ENCODE measurements at places on chromosomes 16 and 17.

GRCh38 chr17:83177611-83178532, 98.5 kb downstream of the METRNL start:
- DNase-seq = no peak

DNA sequence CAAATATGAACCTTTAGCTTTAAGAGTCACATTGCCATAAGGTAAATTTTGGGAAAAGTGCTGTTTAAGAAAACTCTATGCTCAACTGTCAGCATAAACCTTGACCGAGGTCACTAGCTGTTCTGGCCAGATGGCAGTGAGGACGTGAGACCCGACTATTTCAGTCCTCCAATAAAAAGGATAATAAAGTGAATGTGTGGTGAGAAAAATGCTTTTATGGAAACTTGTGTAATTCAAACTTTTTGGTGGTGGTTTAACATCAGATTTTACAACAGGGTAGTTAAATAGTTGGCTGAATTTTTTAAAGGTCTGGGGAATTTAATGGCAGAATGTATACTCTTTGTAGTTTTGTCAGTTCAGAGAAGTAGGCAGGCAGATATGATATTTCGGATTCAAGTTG, 391.1 kb downstream of the PMP22 start:
- no peak for DNase-seq

DNA sequence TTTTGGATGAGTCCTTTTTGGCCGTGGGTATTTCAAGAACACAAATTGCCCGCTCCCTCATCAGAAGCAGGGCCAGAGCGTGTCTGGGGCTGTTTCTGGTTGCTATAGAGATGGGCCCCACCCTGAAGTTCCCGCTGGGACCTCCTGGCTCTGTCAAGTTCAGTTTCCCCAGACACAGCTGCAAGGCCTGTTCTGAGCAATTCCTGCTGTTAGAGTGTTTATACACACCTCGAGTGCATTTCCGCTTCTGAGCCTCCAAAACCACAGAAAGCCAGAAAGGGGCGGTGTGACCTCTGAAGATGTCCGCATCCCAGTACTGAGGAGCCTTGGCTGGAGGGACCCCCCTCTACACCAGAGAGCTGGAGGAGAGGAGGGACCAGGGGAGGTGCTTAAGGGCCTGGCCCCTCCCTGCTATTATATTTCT, 9.3 kb upstream of the WBP2 start:
- DNase-seq = no peak

GRCh38 chr16:77939968-77940367, 82.4 kb upstream of the CLEC3A start:
- DNase-seq = no peak

GRCh38 chr16:495127-495748, 32.3 kb upstream of the CAPN15 start:
- peak; percentile 65 for DNase-seq

- DNase-seq = no peak
Observed at GRCh38 chr16:11276896-11277593, 765 bp upstream of the PRM2 start.

DNA sequence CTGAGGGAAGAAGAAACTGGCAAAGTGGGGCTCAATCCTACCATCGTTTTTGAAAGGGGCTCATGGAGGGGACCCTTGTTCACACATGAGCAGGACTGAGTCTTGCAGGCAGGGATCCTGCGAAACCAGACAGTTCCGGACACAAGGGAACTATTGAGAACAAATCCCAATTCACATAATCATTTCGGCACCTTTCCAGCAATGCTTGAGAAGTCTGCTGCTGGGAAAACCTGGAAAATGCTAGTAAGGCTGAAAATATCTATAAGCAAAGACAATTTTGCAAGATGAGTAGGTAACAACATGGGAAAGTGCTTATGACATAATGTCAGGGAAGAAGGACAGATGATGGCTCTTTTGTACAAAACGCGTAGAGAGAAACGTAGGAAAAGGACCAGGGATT, 52.1 kb upstream of the BPTF start:
- no peak for DNase-seq

DNA sequence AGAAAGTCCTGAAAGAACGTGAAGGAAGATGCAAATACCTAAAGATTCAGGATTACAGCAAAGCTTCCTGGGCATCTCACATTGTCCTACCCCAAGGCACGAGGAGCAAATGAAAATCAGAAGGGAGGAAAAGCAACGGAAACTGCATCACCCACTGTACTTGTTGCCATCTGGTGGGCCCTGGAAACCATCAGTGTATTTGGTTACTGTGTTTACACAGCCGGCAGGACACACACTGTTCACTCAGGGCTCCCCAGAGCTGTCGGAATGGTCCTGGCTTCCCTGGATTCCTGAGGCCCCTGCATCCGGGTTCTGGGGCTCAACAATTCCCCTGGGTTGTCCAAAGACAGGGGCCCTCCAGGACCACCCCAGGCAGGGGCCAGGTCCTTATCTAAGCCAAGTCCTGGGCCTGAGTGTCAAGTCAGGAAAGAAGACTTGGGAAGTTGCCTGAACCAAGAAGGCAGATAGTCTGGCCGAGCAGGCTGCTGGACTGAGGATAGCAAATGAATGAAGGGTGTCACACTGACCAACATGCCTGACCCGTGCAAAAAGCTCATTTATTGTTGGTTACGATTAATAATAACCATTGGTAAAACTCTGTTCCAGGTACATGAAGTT, 52.8 kb downstream of the SOX9 start:
- DNase-seq = no peak

DNA sequence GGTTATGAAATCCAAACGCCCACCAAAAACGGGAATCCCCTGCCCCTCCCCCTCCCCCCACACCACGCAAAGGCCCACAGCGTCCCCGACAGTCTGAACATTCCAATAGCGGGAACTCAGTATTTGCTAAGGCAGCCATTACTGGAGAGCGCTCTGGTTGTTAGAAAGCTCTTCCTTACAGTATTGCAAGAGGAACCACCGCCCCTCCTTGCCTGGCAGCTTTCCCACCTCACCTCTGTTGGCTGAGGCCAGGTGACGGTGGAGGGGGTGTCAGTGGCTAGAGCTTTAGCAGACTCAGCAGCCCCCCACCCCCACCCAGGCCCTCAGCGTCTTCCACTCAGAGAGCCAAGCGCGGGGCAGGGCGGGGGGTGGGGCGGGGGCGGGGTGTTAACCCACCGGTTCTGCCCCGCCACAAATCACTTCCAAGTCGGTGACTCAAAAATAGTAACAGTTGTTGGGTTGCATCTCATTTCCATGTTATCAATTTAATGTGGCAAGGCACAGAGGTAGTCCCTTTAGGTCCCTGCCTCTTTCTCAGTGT, 2.2 kb upstream of the PLEKHH3 start:
- DNase-seq = peak; percentile 24

DNA sequence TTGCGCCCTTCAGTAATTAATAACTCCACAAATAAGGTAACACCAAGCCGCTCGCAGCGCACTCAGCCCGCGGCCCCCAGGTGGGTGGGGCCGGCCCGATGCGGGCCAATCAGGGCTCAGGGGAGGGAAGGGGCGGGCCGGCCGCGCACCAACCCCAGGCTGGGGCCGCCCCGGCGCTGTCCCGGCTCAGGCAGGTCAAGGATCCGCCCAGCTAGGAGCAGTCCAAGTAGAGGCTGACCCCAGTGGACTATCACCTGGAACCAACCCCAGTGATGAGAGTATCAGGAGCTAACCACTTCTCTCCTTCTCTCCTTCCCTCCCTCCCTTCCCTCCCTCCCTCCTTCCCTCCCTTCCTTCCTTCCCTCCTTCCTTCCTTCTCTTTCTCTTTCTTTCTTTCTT, 110.8 kb downstream of the C16orf78 start:
- DNase-seq = no peak

DNA sequence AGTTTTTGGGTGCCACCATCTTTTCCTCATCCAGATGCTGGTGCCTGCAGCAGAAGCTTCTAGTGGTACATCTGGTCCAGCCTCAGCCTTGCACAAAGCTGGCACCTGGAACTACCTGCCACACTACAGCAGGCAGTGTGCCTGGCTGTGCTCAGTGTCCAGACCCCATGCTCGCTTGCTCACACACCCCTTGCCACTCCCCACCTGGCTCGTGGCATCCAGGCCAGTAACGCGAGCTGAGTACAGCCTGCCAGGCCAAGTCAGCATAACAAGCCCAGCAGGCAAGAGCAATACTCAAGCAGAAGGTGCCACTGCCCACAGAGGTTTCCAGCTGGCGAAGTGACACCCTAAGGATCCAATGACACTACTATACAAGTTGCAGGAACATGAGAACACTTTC, 29.7 kb upstream of the KIF2B start:
- DNase-seq = no peak

GRCh38 chr16:66161942-66162341, 204.5 kb upstream of the CDH5 start:
- DNase-seq = no peak

- DNase-seq = no peak
Observed at GRCh38 chr16:4699046-4699556, 5.7 kb downstream of the NUDT16L1 start.

DNA sequence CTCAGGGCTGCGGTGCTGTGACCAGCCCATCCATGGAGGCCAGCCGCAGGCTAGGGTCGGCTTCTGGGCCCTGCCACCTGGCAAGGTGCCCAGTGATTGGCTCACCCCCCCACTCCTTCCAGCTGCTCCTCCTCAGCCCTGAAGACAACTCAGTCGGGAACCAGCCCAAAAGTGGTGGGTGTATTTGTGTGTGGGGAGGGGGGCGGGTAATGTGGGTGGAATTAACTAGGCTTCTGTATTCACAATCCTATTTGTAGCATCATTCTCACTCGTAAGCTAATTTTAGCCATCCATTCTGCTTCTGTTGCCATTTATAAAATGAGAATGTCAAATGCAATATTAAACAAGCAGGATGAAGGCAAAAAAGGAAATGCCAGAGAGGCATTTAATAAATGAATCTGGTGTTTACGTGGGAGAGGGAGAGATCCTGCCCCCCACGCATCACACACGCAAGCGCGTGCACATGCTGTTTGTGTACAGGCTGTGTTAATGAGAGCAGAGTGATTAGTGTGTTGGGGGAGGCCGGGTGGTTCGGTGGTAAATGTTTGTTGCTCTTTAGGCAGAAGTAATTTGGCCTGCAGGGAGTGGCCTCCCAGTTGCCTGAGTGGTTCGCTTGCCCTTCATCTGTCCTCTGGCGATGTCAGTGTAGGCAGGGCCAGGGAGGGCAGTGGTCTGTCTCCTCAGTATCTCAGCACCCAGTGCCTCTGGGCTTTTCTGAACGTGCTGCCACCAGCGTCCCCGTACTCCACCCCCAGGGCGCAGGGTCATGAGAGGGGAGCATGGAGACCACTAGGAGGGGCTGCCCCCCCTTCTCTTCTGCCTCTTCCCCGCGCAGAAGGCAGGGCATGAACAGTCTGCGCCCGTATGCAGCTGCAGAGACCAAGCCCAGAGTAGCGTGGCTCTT, 140.1 kb downstream of the CCDC182 start:
- no peak for DNase-seq

GRCh38 chr17:40284085-40284713, 3.5 kb upstream of the CDC6 start:
- peak; percentile 77 for DNase-seq

DNA sequence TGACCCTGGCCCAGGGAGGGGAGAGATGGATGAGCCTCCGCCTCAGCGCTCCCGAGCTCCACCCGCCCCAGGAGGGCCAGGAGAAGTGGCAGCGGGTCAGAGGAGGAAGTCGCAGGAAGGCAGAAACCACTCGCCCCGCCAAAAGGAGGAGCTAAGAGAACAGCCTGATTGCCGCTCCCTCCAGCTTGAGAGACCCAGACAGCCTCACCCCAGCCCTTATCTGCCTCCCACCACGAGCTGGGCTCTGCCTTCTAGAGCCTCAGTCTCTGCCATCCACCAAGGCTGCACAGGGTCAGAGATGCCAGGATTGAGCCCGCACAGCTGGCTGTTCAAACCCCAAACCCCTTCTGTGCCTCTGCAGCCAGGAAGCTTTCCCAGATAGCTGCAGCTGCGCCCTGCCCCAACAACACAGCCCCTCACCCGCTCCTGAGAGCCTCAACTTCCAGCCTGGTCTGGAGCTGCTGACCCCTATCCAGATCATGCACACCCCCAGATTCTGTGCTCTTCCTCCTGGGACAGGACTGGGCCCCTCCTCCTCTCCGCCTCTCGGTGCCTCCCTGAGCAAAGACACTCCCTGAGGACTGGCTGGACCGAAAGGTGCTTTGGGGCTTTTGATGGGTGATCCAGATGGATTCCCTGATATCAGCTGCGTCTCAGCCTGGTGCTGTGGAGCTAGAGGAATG, 1.0 kb upstream of the ATP2A3 start:
- DNase-seq = peak; percentile 85

- DNase-seq = peak; percentile 99
Observed at GRCh38 chr17:76872221-76872873, 4.1 kb downstream of the MGAT5B start.

DNA sequence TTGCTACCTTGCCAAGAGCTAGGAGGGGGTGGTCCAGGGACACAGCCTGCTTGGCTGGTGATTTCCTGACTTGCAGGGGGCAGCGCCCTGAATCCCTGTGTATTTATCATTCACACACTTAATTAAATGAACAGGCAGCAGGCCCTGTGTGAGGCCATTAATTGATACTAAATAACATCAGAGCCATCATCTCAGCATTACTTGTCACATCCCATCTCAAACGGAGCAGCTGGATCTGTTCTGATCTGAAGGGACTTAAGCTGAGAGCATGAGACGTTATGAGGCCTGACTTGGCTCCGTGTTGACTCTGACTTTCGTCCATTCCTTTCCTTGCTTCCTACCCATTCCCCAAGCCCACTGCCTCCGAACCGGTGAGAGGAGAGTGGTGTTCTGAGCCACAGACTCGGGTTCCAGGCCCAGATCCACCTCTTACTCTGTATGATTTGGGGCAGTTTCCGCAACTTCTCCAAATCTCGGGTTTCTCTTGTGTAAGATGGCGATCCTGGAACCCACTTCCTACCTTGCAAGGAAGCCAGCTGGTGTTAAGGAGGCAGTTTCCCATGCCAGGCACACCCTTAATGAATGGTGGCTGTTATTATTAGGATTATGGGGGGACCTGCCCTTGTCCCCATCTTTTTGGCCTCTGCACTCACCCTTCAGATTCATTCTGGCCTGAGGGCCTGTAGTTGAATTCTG, 33.8 kb downstream of the CACNA1G start:
- DNase-seq = no peak

- DNase-seq = no peak
Observed at GRCh38 chr17:49603720-49604119, 28.0 kb downstream of the NXPH3 start.

- DNase-seq = no peak
Observed at GRCh38 chr16:11992008-11992584, 15.6 kb downstream of the SNX29 start.

- DNase-seq = no peak
Observed at GRCh38 chr17:50114401-50114800, 15.6 kb downstream of the SAMD14 start.

- DNase-seq = no peak
Observed at GRCh38 chr17:79601604-79602424, 9.0 kb downstream of the RBFOX3 start.

All from ACHN (cell line).